ENCODE measurements at places on chromosomes 1 and 21.

GRCh38 chr1:63686696-63687095, 87.1 kb upstream of the ROR1 start:
- no peak for DNase-seq

GRCh38 chr1:4062992-4063391, 162.9 kb upstream of the C1orf174 start:
- no peak for DNase-seq

DNA sequence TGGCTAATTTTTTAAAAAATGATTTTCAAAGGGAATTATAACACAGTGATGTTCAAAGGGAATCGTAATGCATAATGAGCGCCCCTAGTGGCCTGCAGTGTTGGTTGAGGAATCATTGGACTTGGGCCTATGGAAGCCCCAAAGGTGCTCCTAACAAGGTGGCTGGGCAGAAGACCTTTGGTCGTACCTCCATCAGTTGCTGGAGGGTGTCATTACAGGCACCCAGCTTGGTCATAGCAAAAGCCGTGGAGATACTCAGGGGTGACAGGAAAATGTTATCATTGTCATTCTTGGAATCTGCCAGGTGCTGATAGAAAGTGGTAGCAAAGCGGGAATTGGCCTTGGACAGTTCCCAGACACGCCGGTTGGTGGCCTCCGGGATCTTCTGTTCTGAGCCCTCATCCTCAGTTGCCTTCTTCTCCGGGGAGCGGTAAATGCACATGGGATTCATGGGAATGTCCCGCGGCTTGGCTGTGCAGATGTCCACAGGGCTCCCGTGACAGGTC, 2.7 kb downstream of the SERPINC1 start:
- DNase-seq: no peak

GRCh38 chr1:76830373-76830772, 36.9 kb upstream of the ST6GALNAC5 start:
- no peak for DNase-seq

DNA sequence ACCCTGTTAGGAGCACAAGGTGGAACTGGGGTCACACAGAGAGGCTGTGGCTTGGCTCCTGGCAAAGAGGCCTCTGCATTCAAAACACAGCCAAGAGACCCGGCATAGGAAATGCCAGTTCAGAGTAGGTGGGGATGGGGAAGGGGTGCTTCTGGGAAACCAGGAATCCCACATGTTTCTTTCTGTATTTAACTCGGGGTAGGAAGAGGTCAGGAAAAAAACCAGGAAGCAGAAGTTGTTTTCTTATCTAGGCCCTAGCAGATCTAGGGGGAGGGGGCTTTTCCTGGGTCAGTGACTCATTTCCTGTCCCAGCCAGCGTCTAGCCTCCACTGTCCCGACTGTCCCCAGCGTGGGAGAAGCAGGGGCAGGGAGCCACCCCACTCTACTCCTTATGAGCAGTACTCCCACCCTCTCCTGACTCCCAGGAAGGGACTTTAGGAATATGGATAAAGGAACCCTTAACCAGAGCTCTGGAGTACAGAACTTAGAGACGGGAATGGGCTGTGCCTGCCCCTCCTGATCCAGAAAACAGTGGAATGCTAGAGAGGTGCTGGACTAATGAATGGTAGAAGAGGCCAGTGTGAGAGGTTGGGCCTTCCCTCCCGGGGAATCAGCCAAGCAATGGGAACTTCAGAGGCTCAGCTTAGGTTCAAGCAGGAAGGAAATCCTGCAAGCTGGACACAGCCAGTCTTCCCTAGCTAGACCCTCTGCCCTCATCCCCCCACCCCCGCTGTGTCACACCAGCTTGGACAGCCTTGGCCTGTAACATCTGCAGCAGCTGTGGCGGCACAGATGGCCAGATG, 5.7 kb downstream of the FHL3 start:
- DNase-seq: no peak
